GM23248 (cell line): ENCODE measurements at places on chromosomes 3 and 15. TPM values are rescaled to one million over a fixed set of nuclear protein-coding genes. Genes with fewer than 3 reads are reported as not detected.

POLQ gene
- total RNA-seq = 1.6 and 2.5 TPM in 2 replicates

ZNF774 gene
- total RNA-seq = 0.22 and 0.51 TPM in 2 replicates

DNA sequence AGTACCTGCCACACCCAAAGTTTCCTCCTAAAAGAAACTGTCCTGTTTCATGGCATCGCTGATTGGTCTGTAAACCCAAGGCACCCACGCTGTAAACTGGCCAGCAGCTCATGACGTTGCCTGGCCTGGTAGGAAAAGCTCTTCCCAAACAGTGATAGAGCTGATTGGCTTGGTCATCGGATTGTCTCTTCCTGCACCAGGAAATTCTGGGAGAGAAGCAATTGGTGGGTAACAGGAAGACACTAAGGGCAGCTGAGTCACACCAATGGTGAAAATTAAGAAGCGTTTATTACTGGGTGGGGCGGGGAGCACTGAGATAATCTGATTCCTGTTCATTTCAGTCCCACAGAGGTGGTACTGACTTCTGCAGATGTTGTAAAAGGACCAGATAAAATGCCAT, 31.0 kb downstream of the KLHL6 start:
- H3K4me1 ChIP-seq = no peaks in the 10 kb centered on the region
- H3K27ac ChIP-seq = no peak overlapping the region
- no peaks in the 10 kb centered on the region for H3K36me3 ChIP-seq
- H3K27me3 ChIP-seq = peaks cover 6% of the 10 kb centered on the region; the same call in 1 of the 2 replicates
- H3K4me3 ChIP-seq = no peak overlapping the region
- peak; percentile 17 for DNase-seq

DNA sequence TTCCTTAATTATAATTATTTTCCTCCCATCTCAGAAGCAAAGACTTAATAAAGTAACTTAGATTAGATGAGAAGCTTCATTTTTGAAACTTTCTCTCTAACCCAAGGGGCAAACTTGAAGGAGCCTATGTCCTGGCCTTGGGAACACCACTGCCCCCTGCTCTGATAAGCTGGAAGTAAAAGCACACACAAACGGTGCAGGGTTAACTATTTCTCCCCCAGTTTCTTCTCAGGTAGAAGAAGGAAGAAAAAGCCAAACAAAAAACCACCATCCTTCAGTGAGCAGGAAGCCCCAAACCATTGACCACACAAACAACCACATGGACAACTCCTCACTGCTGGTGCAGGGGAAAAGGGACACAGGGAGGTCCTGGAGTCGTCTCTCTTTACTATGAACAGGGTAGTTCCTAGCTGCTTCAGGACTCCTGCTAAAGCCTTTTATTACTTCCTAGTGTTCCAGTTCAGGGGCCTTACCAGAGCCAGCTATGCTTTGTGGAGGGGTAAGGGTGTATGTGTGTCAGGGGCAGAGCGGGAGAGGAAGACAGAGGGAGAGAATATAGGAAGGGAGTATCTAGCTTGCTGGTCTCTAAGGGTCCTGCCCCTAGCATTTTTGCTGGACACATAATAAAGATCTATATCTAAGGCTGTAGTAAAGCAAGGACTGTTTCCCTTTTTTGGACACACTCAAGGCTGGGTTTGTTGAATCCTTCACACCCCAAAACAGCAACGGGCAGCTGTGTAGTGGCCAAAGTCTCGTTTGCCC, 94.0 kb upstream of the UMPS start:
- H3K27ac ChIP-seq = no peak overlapping the region
- H3K4me1 ChIP-seq = no peaks in the 10 kb centered on the region
- no peaks in the 10 kb centered on the region for H3K36me3 ChIP-seq
- DNase-seq = no peak
- no peak overlapping the region for H3K4me3 ChIP-seq

GRCh38 chr3:188403404-188403803, 249.4 kb downstream of the LPP start:
- no peak overlapping the region for H3K27ac ChIP-seq
- H3K36me3 ChIP-seq = 0 out of 2 replicates have a peak, but pooled peaks cover 4% of the 10 kb centered on the region
- H3K27me3 ChIP-seq = no peaks in the 10 kb centered on the region
- H3K4me1 ChIP-seq = no peaks in the 10 kb centered on the region
- no peak overlapping the region for H3K4me3 ChIP-seq

- H3K36me3 ChIP-seq = no peaks in the 10 kb centered on the region
- no peak for DNase-seq
- no peaks in the 10 kb centered on the region for H3K4me1 ChIP-seq
- no peak overlapping the region for H3K27ac ChIP-seq
- 0 out of 2 replicates have a peak, but pooled peaks cover 14% of the 10 kb centered on the region for H3K27me3 ChIP-seq
- H3K4me3 ChIP-seq = no peak overlapping the region
These were observed 78.5 kb upstream of the LARS2 start for GRCh38 chr3:45309876-45310275.

- H3K4me1 ChIP-seq = peaks cover 69% of the 10 kb centered on the region
- peak overlapping the region; percentile 93 for H3K4me3 ChIP-seq
- no peaks in the 10 kb centered on the region for H3K36me3 ChIP-seq
These were observed 777 bp downstream of the LOXL1 start for GRCh38 chr15:73927003-73927475.

- no peaks in the 10 kb centered on the region for H3K4me1 ChIP-seq
- H3K36me3 ChIP-seq = no peaks in the 10 kb centered on the region
- H3K27ac ChIP-seq = no peak overlapping the region
- DNase-seq = no peak
- H3K27me3 ChIP-seq = peaks cover 44% of the 10 kb centered on the region
These were observed 5.8 kb upstream of the CCR3 start for GRCh38 chr3:46236294-46237054.

DNA sequence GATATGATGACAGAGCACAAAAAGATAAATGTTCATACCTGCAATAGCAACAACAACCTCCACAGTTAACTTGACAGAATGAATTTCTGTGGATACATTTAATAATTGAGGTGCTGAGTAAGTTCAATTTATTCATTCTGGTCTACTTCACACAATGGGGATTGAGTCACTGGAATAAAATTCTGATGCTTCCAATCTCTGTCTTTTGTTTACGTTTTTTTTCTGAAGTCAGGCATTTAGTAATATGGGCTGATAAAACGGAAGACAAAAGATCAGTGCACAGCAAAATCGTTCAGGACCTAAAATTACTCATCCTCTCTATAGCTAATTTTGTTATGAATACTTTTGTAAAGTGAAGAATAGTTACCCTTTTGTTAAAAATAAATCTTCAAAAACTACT, 565.9 kb upstream of the CCDC54 start:
- H3K4me3 ChIP-seq = 0 out of 2 replicates have a peak overlapping the region, but pooled peaks have one; percentile 11
- no peak overlapping the region; the same call in 1 of the 2 replicates for H3K27ac ChIP-seq
